ENCODE measurements at places on chromosomes 12 and 14.

DNA sequence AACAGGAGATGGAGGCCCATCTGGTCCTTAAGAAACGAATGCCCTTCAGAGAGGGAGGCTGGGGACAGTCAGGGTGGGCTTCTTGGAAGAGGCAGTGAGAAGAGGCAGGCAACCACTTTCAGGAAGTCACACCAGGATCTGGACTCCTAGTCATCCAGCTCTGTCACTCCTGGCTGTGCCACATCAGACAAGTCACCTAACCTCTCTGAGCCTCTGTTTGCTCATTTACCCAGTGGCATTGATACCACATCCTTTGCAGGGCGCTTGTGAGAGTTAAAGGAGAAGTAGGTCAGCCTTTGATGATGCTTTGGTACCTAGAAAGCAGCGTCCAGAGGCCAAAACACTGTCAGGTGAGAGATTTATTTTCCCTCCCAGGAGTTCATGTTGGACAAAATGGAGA, 11.1 kb downstream of the CCDC197 start:
- DNase-seq = no peak

- no peak for DNase-seq
Measured at GRCh38 chr12:112488257-112488876, 69.6 kb downstream of the PTPN11 start.

DNA sequence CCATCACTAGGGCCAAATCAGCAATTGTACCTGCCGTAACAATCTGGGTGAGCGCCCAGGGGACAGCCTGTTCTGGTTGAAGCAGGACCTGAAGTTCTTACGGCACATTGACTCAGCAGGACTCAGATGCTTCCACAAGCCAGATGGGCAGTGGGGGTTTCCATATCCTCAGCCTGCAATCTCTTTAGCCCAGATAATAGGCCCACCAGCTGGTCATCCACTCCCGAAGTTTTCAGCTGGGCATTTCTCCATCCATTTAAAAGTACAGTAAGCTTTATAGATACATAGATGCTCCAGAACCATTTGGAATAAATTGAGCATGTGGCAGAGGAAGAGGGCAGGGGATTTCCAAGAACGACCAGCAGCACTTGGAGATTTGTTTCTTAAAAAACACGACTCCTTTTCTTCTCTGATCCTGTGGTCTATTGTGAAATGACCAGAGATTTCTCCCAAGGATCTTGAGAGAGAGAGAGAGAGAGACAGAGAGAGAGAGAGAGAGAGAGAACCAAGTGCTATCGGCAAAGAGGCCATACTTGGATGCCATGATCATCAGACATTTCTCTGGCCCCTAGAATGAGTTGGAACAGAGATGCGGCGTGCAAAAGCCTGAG, 74.8 kb upstream of the PLXNC1 start:
- no peak for DNase-seq

- no peak for DNase-seq
Measured at GRCh38 chr12:121916719-121917118, 1.7 kb upstream of the CFAP251 start.

DNA sequence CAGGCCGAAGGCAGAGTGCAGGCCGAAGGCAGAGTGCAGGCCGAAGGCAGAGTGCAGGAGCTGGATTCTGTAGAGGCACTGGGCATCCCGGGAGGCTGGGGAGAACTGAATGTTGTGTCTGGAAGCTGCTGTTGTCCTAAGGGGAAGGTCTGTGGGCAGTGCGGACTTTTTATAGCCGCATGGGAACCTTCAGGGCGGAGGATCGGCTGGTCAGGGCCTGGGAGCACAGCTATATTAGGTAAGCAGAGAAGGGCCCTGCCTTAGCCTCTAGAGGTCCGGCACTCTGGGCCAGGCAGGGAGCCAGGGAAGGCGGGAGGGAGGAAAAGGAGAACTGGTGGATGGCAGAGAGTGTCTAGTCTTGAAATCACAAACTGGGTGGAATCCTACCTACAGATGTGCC, 14.2 kb downstream of the CABP1 start:
- no peak for DNase-seq

DNA sequence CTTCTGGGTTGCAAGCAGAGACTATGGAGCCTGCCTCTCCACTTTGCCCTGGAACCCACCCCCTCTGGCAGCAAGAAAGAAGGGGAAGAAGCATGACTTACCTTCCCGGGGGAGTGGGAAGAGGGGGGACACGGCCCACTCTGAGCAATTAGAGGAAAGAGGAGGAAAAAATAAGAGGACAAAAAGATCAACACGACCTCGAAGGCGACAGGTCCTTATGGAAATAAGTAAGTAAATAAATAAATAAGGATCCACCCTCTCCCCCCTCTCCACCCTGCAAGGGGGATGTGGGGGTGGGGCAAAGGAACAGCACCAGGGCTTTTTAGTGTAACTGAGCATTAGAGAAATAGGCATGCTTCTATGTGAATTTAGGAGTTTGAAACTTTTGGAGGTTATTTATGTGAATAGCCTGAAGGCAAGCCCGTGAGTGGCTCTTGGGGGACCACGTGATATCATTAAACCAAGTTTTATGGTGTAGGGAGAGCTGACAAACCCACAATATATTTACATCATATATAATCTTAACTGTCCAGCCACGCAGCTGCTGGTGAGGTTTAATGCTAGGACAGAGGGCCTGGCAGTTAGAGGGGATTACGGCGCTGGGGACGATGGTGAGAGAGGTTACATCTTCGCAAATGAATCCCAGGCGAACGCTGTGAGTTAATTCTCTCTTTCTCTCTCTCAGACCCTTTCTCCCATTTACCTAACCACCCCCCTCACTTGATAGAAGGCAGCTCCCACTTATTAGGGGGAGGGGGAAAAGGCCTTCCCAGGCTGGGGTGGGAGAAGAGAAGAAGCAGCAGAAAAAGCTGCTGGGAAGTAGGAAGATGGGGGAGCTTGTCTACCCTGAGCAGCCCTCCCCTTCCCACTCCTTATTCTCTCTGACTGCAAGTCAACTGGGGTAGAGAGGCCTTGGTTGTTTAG, 4.8 kb downstream of the HOXC5 start:
- DNase-seq = no peak

DNA sequence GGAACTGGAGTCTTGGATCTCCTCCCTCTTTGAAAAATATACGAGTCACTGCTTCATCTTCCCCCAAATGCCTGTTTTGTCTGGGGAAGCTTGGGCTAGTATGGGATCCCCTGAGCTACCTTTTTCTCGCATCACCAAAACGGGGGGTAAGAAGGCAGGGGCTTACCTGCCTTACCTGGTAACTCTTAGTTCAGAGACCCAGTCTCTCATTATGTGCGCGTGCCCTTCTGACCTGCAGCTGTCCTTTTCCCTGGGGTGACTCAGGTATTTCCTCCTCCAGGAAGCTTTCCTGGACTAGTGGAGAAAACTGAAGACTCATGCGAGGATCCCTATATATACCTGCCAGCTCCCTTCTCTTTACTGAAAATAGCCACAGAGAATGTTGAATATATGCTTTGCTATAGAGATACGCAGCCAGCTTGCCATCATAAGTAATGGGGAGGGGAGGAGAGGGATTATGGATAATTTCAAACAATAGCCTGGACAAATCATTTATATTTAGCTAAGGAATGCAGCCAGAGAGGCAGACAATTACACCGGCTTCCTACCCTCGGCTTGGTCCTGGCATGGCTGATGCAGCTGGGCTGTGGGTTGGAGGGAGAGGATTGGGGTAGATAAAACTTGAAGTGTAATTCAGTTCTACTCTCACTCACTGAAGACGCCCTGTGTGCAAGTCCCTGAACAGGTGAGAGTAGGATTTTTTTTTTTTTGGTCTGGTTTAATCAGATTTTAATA, 1.1 kb downstream of the TSPAN9 start:
- DNase-seq = no peak

DNA sequence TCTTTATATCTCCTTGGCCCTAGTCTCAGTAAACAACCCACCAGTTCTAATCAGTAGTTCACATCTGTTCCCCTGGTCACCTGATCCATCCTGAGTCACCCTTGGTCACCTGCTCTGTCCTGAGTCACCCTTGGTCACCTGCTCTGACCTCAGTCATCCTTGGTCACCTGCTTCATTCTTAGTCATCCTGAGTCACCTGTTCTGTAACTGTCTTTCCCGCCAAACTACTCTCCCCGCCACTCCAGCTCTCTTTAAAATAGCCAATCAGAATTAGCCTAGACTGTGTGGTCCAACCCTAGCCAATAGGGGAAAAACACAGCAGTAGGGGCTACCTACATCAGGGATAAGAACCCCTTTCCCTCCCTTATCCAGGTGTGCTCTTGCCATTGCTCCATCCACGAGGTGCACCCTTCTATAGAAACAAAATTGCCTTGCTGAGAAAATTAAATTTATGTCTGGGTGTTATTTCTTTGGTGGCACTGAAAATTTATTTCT, 245.4 kb upstream of the DIO3 start:
- no peak for DNase-seq
